ENCODE measurements at places on chromosomes 13 and 19. TPM values are rescaled to one million over a fixed set of nuclear protein-coding genes. Genes with fewer than 3 reads are reported as not detected.

DNA sequence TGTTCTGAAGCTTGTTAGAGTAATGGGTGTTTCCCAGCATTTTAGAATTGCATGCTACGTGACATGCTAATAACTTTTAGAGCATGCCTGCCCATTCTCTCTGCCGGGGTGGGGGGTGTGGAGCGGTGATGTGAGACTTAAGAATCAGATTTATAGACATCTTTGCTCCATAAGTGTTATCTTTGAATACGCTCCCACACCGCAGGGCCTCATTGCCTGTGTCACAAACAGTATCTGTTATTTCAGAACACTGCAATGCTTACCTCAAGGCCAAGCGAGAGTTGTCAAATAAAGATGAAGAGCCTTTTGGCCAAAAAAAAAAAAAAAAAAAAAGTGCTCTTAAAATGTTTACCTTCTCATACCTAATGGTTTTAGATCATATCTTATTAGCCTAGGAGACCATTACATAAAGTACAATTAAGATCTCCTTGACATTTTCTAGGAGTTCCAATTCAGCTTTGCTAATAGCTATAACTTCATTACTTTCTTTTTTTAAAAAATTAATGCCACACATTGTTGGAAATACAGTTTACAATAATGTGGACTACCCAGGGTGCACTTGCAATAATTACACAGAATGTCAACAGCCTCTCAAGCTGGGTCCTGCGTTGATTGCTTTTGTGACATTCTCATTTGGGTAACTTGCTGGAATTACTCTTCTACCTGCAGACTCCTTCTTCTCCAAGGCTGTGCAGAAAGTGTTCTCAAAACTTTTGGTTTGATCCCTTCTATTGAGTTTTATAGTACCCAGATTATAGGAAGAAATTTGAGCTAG is 525.3 kb downstream of the KLF12 start:
- H3K4me3 ChIP-seq = no peak overlapping the region
- DNase-seq = no peak
- H3K4me1 ChIP-seq = peaks cover 6% of the 10 kb centered on the region

GRCh38 chr13:34521171-34521570 is 420.9 kb upstream of the NBEA start:
- no peaks in the 10 kb centered on the region for H3K36me3 ChIP-seq
- H3K4me1 ChIP-seq = peaks cover 15% of the 10 kb centered on the region
- no peak overlapping the region for H3K4me3 ChIP-seq
- no peaks in the 10 kb centered on the region for H3K27me3 ChIP-seq
- H3K27ac ChIP-seq = no peak overlapping the region

Gene ZNF878
- 0.46 TPM for total RNA-seq

DNA sequence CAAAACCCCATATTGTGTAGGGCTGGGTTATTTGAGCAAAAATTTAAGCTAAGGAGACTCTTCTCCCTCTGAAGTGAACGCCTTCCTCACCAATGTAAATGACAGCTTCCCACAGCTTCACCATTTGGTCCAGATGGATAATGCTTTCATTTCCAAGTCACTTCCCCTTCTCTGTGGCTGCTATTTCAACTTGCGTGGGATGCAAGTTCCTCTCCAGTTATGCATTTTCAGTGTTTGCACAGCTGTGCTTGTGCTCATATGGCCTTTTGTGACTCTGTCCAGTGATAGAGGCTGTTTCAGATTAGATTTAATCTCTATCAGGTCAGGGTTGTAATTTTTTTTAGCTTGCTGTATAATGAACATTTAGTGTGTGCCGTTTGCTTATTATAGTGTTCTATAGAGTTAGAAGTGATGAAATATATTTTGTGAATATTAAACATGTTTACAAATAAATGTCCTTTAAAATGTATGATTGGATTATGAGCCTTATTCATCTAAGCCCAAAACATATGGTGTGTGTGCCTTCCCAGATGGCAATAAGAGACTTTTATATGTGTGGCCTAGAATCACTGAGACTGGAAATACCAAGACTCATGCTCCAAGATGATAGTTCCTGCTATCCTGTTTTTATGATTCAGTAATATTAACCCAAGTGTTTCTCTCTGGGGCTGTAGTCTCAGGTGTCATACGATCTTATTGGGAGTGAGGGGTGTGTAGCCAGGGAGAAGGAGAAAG is 86.6 kb downstream of the TNFRSF19 start:
- no peak for DNase-seq
- H3K4me3 ChIP-seq = no peak overlapping the region
- H3K4me1 ChIP-seq = no peaks in the 10 kb centered on the region
- H3K36me3 ChIP-seq = no peaks in the 10 kb centered on the region

DNA sequence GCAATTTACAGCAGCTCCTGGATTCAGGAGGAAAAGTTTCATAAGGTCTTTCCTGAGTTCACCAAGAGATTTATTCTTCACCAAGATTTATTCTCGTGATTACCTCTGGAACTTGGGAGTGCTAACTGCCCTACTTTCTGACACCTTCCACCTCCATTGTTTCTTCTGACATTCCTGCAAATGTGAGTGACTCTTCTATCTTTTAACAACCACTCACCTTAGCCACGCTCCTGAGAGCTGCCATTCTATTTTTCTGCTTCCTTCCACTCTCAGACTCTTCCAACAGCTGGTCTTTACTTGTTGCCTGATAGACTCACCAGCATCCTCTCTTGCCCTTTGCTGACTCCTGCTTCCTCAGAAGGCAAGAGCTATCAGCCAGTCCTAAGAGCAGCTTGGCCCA is 11.5 kb upstream of the CBY2 start:
- no peak for DNase-seq
- no peaks in the 10 kb centered on the region for H3K4me1 ChIP-seq
- no peaks in the 10 kb centered on the region for H3K36me3 ChIP-seq
- H3K4me3 ChIP-seq = no peak overlapping the region

DNA sequence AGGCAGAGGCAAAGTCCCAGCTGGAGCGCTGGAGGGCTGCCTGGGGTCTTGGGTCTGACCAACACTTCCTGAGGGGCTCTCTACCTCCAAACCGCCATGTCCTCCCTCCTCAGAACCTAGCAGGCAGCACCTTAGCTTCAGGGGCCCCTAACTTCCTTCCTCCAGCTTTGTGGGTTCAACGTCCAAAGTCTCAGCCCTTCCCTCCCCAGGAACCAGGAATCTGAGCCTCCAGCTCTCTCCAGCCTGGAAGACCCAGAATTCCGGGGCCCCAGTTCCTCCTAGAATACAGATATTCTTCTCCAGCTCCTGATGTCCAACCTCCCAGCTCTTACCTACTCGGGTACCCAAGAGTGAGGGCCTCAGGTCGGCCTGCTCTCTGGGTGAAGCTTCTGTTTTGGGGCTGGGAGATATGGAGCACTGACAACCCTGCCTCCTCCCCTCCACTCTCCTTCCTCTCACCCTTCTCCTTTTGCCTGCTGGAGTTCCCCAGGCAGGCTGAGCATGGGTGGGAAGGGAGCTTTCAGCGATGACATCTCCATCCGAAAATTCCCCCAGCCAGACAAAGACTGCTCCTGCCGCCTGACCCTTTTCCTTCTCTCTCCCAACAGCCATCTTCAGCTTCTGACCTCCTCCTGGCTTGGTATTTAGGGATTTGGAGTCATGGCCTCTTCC is 3.5 kb downstream of the TMEM150B start:
- H3K36me3 ChIP-seq = no peaks in the 10 kb centered on the region
- no peaks in the 10 kb centered on the region for H3K27me3 ChIP-seq
- H3K27ac ChIP-seq = no peak overlapping the region
- no peak for DNase-seq
- 0 out of 2 replicates have a peak, but pooled peaks cover 3% of the 10 kb centered on the region for H3K4me1 ChIP-seq
- H3K4me3 ChIP-seq = no peak overlapping the region

Gene CBY2
- total RNA-seq = not detected

DNA sequence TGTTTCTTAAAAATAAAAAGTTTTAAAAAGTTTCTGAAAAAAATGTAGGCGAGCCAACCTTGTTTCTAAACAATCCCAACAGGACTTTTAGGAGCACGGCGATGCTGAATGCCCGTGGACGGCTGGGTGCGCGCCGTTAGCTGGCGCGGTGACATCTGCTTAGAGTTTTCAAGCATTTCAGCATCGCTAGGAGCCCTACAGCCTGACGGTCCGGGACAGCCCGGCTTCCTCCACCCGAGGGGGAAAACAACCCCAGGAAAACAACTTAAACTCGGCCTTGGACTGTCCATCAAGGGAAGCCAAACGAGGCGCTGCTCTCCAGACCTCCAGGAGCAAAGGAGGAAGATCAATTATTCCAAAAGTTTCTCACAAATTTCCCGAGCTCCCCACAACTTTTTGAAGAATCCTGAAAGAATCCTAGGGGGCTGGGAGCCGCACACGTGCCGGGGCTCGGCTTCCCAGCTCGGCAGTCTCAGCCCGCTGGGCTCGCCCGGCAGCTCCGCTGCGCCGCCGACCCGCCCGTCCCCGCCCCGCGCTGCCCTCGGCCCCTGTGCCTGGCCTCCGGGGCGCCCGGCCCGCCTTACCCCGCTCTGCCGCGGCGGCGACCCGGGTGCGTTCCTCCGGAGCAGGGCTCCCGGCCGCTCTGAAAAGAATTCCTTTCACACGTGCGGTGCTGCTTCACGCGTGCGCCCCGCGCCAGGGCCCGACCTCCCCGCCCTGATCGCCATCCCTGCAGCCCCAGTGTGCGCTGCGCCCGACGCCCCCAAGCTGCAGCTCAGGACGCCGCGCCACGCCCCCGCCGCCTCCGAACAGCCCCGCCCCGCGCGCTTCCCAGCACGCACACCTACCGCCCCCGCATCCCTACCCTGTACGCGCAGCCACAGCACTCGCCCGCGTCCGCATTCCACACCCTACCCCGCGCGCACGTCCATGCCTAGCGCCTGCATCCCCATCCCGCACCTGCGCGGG is at the start of gene GJA3:
GJA3 (minus strand) TSS at position 747 of the 969 bp plus-strand sequence. CDS start 17,764 bp downstream, outside the sequence.
- H3K4me3 ChIP-seq = peak within 1 kb of the TSS; percentile 47
- peaks cover 10% of the 10 kb centered on the region for H3K27me3 ChIP-seq
- H3K4me1 ChIP-seq = peaks cover 4% of the 10 kb centered on the region
- no peak within 1 kb of the TSS for H3K27ac ChIP-seq

Gene CEACAM8
- total RNA-seq = not detected

Gene FXYD3
- total RNA-seq = 287 TPM

- DNase-seq = no peak
- no peak overlapping the region for H3K4me3 ChIP-seq
- H3K27me3 ChIP-seq = no peaks in the 10 kb centered on the region
- H3K27ac ChIP-seq = no peak overlapping the region
Observed at GRCh38 chr13:99746637-99747402, 224.7 kb downstream of the ZIC5 start.

Gene KANK3
- 0.37 TPM for total RNA-seq

Gene EPS8L1
- 111 TPM for total RNA-seq

DNA sequence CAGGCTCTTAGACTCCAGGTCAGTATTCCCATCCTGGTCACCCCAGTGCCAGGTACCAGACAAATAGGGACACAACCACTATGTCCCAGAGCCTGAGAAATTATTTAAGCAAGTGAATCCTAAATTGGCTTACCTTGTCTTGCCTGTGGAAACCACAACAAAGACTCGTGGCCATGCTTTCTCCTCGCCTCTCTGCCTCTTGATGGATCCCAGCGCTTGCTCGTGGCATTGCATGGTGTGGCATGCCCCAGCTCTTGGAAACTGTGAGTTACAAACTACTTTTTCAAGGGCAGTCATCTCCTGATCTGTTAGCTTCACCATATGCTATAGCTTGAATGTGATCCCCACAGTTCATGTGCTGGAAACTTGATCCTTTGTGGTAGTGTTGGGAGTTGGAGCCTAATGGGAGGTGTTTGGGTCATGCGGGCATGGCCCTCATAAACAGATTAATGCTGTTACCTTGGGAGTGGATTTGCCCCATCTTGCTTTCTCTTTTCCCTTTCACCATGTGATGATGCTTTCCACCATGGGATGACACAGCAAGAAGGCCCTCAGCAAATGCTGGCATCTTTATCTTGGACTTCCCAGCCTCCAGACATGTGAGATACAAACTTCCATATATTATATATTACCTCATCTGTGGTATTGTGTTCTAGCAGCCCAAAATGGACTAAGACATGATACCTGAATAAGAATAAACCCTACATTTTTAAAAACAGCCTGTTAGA is 31.2 kb downstream of the SPRYD7 start:
- H3K27me3 ChIP-seq = no peaks in the 10 kb centered on the region
- no peaks in the 10 kb centered on the region for H3K4me1 ChIP-seq
- no peak for DNase-seq
- no peak overlapping the region for H3K4me3 ChIP-seq
- H3K27ac ChIP-seq = no peak overlapping the region

GRCh38 chr13:105338773-105339172 is 1196.7 kb downstream of the EFNB2 start:
- no peak for DNase-seq
- no peak overlapping the region for H3K27ac ChIP-seq
- no peaks in the 10 kb centered on the region for H3K27me3 ChIP-seq
- no peaks in the 10 kb centered on the region for H3K4me1 ChIP-seq

DNA sequence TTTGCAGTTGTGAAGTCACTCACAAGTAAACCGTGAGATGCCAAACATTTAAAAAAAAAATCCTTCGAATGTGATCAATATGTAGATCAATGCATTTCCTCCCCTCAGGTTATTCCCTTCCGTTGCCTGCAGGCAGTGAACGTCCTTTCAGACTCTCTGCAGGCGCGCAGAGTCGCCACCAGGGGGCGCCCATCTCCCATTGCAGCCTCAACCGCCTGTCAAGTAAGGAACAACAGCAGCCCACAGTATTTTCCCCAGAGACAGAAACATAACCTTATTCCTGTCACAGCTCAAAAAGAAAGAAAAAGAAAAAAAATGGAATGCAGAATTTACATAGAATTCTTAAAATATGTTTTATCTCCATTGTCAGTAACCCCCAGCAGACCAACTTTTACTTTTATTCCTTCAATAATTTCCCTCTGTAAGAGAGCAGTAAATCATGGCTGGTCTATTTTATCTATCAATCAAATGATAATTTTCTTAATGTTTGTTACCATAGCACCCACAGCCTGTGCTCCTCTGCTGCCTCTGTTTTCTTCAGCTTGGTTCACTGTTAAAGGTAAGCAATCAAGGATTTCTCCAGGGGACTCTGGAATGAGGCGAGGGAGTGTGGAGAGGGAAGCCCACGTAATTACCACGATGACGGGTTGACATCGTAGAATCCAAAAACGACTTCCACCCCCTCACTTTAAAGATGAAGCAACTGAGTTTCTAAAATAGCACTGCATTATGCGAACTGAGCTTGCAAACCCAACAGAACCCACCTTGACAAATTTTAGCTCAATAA is 637.6 kb upstream of the ARGLU1 start:
- H3K36me3 ChIP-seq = no peaks in the 10 kb centered on the region
- H3K4me1 ChIP-seq = no peaks in the 10 kb centered on the region
- H3K4me3 ChIP-seq = no peak overlapping the region
- DNase-seq = peak; percentile 39

Gene ZFP28
- 3.2 TPM for total RNA-seq

Gene ZNF573
- total RNA-seq = 5.5 TPM
